ENCODE measurements at places on chromosomes 3 and 15.

GRCh38 chr3:39126532-39127071, 19.1 kb downstream of the TTC21A start:
- DNase-seq: no peak

- no peak for DNase-seq
Measured at GRCh38 chr15:36449662-36450145, 129.7 kb upstream of the CDIN1 start.

GRCh38 chr3:133994166-133994890, 35.4 kb downstream of the SLCO2A1 start:
- DNase-seq: no peak

GRCh38 chr3:133930341-133930933, 34.8 kb upstream of the RAB6B start:
- no peak for DNase-seq

DNA sequence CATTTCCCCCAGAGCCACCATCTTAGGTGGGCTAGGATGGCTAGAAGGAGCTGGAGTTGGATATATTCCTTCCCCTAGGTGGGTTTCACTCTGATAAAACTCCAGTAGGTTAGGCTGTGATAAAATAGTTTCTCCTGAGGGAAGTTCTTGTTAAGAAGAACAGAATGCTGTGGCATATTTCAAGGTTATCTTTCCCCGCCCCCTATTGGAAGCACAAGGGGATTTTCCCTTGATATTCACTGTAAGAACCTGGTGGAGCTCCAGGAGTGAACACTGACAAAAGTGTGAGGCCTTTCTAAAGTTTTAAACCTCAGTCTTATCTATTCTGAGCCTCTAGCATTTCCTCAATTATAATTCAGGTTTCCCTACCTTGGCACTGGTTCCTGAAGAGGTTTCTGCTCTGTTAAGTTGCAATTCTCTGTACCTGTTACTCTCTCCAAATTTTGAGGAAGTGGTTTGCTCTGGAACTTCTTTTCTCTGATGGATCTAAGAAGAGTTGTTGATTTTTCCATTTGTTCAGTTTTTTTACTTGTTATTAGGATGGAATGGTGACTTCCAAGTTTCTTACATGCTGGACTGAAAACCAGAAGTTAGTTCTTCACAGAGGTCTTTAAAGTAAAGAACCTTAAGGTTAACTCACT, 113.5 kb downstream of the GMPS start:
- DNase-seq: no peak

DNA sequence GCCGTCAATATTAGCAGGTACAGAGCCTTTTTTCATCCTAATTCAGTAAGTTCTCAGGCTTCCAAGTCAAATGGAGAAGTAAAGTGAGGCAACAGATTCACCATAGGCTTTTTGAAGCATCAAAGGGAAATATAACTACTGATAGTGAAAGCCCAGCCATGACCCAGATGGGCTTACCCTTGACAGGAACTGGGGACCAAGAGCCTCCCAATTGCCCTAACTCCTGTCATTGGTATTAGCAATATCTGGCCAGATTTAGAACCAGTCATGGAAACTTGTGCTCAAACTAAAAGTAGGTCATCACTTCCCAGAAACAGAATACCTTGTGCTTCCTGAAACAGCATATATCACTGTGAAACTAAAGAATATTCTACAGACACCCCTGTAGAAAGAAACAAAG, 33.0 kb downstream of the NME9 start:
- DNase-seq: no peak

DNA sequence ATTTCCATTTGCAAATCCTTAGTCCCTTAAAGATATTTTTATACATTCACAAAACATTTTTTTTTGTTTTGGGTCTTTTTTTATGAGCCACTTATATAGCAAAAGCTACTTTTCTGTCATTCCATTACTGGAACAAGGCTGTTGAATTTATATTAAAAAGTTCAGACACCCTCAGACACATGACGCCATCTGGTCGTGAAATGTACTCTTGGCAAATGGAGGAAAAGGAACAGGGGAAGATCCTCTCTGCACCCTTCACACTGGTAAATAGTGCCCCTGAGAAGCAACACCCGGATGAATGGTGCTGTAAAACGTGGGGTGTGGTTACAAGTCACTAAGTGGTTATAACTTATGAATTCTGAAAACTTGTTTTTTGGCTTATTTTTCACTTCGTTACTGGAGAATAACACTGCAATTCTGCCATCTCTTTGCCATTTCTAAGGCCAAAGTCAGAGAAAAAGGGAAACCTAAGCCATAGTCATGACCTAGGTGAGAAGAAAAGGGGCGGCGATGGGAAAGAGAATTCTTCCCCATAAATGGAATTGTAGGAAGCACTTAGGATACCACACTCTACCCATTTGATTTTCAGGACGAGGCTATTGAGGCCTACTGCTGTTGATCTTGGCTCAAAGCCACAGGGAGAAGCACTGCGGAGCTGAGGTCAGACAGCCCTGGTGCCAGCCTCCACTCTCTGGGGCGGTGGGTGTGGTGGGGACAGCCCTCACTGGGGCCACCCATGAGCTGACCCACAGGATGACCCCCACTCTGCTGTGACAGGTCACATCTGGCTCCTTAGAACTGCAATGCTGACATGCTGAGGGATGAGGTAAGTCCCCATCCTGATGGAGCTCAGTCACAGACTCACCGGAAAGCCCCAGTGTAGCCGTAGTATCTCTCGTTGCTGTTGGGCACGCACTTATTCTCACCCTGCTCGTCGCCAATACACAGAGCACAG, 21.9 kb downstream of the LTF start:
- no peak for DNase-seq
